Tibial nerve (tissue), 4 donors: ENCODE measurements at places on chromosomes 12 and 14.

GRCh38 chr14:63928744-63929174 is 76.0 kb downstream of the SYNE2 start:
- DNase-seq, result no peak

GRCh38 chr12:2364631-2365051 is 311.9 kb downstream of the CACNA1C start:
- no peak for DNase-seq

- no peak for DNase-seq
These were observed 62.2 kb downstream of the VEZT start for GRCh38 chr12:95279856-95280255.

- DNase-seq, result no peak
These were observed 475.7 kb downstream of the CCER1 start for GRCh38 chr12:90479237-90479636.

DNA sequence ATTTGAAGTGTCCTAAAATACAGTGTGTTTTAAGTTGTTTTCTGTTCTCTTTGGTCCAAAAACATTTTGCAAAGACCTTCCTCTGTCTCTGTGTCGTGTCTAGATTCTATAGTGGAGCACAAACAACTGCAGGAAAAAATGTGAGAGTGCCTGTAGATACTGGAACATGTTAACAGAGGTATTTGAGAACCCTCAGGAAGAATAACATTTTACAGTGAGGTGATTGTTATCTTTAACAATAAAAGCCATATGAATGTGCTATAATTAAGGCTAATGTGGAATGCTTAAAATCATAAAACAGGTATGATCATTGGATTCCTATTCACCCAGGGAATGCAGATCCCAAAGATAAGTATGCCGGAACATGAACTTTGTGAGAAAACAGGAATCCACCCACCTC is 98.0 kb downstream of the SAMD4A start:
- DNase-seq, result no peak

GRCh38 chr14:92040431-92041051 is 682 bp upstream of the TRIP11 start:
- DNase-seq, result no peak

DNA sequence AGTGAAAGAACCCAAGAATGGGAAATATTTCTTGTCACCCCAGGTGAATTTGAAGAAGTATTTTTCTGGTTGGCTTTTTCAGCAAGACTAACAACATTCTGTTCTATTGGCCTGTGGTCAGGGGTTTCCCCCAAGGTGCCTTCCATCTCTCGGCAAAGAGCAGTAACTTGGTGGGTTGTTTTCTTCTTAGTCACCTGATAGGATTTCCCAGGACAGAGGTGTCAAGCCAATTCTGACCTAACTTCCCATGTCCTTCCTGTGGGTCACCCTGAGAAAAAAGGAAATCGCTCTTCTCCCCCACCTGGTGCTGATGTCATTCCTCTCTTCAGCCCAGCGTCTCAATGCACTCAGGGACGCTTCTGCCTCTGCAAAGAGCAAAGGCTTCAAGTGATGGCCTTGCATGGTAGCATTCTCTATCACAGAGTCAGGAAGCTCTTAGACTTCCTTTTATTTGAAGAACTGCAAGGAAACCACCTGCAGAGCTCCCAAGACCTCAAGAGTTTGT is 16.1 kb upstream of the IFNG start:
- DNase-seq, result no peak

DNA sequence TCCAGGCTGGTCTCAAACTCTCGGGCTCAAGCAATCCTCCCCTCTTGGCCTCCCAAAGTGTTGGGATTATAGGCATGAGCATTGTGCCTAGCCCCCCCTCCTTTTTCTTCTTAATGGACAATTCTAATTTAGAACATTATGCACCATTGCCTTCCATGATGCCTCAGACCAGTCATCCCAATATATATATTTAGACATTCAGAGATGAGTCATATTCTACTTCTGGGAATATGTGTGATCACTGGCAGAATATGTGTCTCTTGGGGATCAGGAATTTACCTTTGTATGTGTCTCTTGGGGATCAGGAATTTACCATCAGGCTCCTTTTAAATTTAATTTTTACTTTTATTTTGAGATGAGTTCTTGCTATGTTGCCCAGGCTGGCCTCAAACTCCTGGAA is 7.5 kb upstream of the CCDC177 start:
- DNase-seq, result no peak
